Heart left ventricle (tissue), 16 donors: ENCODE measurements at places on chromosomes 2 and 18. TPM values are rescaled to one million over a fixed set of nuclear protein-coding genes. Genes with fewer than 3 reads are reported as not detected.

POTEI gene
- polyA plus RNA-seq, result not detected

ACMSD gene
- polyA plus RNA-seq, result not detected

FOXD4L1 gene
- 0.10 TPM for polyA plus RNA-seq

POLR1B gene
- 3.3 TPM for polyA plus RNA-seq

DNA sequence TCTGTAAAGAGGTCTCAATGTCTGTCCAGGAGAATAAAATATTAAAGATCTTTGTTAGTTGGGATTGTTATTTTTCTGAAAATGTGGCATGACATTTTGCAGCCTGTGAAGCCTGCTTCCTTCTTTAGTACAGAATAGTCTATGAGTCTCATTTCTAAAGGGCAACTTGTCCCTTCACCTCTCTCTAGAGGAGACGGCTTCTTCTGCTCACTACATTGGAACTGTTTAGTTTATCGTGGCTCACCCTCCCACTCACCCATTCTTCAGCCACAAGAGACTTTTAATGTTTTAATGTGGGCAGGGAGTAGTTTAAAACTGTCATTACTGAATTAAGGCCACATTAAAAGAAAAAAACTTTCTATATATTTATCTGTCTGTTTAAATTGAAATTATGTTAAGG, 161.0 kb downstream of the BARD1 start:
- no peaks in the 10 kb centered on the region for H3K36me3 ChIP-seq
- no peaks in the 10 kb centered on the region for H3K4me1 ChIP-seq
- no peaks in the 10 kb centered on the region for H3K27me3 ChIP-seq
- no peak overlapping the region for H3K4me3 ChIP-seq
- no peak overlapping the region for H3K27ac ChIP-seq

DNA sequence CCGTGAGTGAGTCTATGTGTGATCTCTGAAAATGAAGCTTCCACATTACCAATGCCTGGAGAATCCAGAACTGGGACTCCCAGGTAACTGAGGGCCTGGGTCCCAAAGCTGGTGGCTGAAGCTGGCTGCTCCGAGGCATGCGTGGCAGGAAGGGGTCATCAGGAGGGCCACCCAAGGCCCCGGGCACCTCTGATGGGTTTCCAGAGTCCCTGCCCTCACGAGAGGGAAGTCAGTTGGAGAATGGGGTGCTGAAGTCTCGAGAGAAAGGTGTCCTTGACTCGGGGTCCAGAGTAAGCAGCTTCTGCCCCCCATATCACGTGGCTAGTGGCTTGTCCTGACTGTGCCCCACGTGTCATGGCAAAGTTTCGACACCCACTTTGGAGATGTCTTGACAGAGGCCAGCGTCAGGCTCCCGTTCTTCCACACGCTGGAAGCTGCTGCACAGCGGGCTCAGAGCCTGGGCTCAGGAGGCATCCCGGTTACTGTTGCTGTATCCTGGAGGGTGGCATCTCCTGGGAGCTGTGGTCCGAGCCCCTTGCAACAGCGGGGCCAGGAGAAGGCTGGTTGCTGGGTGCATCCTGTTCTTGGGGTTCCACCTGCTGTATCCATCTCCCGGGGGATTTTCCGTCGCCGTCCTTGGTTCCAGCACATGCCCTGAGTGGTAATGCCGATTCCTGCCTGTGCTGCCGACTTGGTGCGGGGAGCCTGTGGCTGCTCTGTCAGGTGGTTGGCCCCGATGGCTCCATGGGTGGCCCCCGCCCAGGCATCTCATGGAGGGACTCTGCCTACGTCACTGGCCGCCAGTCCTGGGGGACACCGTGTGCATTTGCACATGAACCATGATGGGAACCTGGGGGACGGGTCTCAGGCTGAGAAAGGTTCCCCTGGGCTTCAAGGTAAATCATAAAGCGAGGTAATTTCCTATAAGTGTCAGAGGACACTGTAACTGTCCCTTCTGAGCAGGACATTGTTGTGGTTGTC, 183.3 kb upstream of the HDAC4 start:
- H3K27ac ChIP-seq, result no peak overlapping the region
- H3K4me1 ChIP-seq, result no peaks in the 10 kb centered on the region
- peaks cover 12% of the 10 kb centered on the region for H3K27me3 ChIP-seq
- no peak for DNase-seq
- no peaks in the 10 kb centered on the region for H3K36me3 ChIP-seq

- peaks cover 9% of the 10 kb centered on the region for H3K4me1 ChIP-seq
- no peaks in the 10 kb centered on the region for H3K36me3 ChIP-seq
- no peak for DNase-seq
- no peaks in the 10 kb centered on the region for H3K27me3 ChIP-seq
- H3K27ac ChIP-seq, result no peak overlapping the region
- H3K4me3 ChIP-seq, result no peak overlapping the region
Observed at GRCh38 chr2:112794841-112795240, 10.5 kb upstream of the IL1A start.

GRCh38 chr2:151718247-151718646, 16.0 kb downstream of the NEB start:
- no peak overlapping the region for H3K27ac ChIP-seq
- H3K36me3 ChIP-seq, result no peaks in the 10 kb centered on the region
- no peak for DNase-seq
- H3K27me3 ChIP-seq, result no peaks in the 10 kb centered on the region

GRCh38 chr2:196440413-196440812, 199.1 kb upstream of the CCDC150 start:
- DNase-seq, result no peak
- no peak overlapping the region for H3K27ac ChIP-seq
- peaks cover 7% of the 10 kb centered on the region for H3K4me1 ChIP-seq
- H3K4me3 ChIP-seq, result no peak overlapping the region

DNA sequence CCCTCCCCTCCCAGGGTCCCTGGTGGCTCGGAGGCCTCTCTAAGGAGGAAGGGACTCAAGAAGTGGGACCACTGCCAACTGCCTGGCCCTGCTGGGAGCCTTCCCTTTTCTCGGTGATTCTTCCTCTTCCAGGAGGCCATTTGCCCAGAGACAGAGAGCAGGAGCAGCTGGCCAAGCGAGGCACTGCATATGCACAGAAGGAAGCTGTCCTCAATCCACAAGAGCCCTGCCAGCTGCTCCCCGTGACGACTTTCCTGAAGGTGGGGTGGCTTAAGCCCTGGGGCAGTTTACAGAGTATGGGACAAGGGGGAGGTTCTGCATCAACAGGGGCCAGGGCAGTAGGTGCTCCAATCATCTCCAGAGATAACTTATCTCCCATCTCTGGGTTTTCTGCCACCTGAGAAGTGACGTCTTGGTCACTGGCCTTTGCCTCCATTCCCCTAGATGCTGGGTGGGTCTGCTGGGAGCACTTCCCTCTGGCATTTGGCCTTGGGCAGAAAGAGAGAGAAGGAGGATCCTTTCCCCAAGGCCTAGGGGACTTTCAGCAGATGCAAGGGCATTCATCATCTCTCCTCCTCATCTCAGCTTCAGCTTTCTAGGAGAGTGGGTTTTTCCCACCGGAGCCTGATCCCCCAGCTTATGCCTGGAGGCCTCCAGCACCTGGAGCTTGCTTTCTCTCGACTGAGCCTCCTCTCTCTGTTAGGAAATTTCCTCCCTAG, 28.5 kb downstream of the CIB4 start:
- H3K4me1 ChIP-seq, result peaks cover 15% of the 10 kb centered on the region
- H3K27me3 ChIP-seq, result peaks cover 3% of the 10 kb centered on the region
- peak; percentile 51 for DNase-seq
- no peaks in the 10 kb centered on the region for H3K36me3 ChIP-seq

DNA sequence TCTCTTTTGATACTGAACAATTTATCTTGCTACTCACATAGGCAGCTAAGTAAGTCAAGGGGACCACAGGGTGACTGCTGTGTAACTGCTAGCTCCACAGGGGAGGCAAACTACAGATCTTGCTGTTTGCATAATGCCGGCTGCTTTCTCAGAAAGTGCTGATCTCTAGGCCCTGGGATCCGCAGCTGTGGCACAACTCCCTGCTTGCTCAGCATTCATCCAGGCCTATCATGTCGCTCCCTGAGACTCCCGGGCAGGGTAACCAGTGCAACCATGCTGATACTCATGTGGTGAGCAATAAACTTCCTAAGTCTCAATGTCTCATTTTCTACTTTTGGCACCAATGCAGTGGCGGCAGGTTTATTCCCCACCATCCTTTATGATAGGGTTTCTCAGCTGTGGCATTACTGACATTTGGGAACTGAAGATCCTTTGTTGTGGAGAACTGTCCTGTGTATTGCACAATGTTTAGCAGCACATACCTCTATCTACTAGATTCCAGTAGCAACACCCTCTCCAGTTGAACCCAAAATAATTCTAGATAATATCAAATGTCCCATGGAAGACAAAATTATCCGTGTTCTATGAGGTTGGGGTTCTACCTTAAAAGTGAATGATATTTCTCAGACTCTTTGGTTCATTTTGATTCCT, 1101.3 kb downstream of the LRP1B start:
- no peaks in the 10 kb centered on the region for H3K27me3 ChIP-seq
- no peak overlapping the region for H3K27ac ChIP-seq
- DNase-seq, result no peak
- H3K36me3 ChIP-seq, result no peaks in the 10 kb centered on the region
- no peak overlapping the region for H3K4me3 ChIP-seq

DNA sequence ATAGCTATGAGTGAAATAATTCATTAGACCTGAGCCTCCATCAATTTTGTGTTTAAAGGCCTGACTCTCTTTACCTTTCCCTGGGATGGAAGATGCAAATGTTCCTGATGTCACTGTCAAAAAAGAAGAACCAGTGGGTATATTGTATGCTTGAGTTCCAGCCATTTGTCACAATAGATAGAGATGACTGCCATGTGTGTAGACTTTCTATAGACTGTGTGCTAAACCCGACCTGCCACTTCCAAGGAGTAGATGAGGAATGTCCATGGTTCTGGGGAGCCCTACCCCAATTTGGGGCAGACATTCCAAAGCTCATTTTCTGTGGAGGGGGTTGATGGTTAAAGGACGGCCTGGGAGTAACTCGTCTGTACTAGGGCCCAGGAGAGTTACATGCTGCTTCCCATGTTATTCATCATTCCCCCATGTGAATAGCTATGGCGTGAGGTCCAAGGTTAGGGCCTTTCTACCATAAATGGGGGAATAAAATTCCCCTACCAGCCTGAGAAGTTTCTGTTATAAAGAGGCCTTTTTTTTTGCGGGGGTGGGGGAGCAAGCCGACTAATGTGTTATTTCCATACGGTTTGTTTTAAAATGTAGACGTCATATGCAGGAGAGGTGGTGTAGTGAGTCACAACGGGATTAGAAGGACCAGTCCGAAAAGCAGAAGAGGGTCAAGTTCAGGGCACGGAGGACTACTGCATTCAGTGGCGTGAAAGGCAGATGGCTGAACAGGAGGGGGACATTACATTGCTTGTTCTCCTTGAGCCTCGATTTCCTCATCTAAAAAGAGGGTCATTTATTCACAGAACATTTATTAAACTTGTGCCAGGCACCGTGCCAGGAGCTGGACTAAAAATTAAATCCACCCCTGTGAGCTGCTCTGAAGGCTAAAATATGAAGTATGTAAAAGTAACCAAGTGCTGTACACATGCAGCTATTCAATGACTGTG, 24.0 kb downstream of the IL1B start:
- H3K4me3 ChIP-seq, result no peak overlapping the region
- peak overlapping the region; percentile 21 for H3K27ac ChIP-seq
- DNase-seq, result no peak
- no peaks in the 10 kb centered on the region for H3K27me3 ChIP-seq
- no peaks in the 10 kb centered on the region for H3K4me1 ChIP-seq

GRCh38 chr2:55772109-55772980, 78.7 kb upstream of the PNPT1 start:
- H3K4me3 ChIP-seq, result no peak overlapping the region
- H3K27ac ChIP-seq, result no peak overlapping the region
- H3K27me3 ChIP-seq, result no peaks in the 10 kb centered on the region
- no peaks in the 10 kb centered on the region for H3K36me3 ChIP-seq
- no peaks in the 10 kb centered on the region for H3K4me1 ChIP-seq

DNA sequence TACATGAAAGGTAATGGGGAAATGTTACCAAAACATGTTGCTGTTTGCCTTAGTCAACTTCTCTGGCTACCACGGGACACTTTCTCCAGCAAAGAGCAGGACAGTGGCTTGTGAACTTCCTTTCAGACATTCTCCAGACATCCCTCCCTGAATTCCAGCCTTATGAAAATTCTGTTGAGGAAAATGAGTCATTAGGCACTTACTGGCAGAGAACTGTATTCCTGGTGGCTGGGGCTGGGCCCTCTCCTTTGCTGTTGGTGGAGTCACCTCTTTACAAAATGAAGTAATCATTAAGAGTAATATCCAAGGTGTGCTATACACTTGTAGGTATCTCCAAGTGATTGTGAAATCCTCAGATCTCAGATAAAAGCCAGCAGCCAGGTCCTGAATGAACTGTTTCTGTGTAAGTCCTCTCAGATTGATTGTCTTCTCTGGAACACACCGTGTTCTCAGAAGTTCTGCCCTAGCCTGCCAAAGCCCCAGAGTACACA, 1.3 kb upstream of the FAP start:
- no peaks in the 10 kb centered on the region for H3K27me3 ChIP-seq
- H3K36me3 ChIP-seq, result no peaks in the 10 kb centered on the region
- H3K4me1 ChIP-seq, result peaks cover 20% of the 10 kb centered on the region

DNA sequence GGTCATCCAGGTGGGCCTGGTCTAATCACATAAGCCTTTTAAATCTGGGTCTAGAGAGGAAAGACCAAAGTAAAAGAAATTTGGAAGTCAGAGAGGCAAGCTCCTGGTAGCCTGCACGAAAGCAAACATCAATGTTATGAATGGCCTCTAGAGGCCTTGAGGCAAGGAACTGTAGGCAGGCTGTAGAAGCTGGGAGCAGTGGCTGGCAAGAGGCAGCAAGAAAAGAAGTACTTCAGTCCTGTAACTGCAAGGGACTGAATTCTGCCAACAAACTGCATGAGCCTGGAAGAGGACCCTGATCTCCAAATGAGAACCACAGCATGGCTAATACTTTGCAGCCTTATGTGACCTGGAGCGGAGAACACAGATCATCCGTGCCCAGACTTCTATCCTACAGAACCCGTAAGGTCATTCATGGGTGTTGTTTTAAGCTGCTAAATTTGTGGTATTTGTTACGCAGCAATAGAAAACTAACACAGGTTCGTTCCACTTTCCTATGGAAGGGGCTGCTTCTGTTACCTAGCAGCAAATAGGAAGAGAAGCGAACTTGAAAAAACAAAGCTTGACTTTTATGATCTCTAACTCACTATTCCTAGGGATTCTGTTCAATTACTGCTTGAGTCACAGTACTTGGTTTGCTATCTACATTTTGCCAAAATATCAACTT, 1.2 kb downstream of the IMMT start:
- no peaks in the 10 kb centered on the region for H3K27me3 ChIP-seq
- H3K4me1 ChIP-seq, result peaks cover 65% of the 10 kb centered on the region
- no peak for DNase-seq
- peak overlapping the region; percentile 99 for H3K27ac ChIP-seq
- no peaks in the 10 kb centered on the region for H3K36me3 ChIP-seq
- H3K4me3 ChIP-seq, result peak overlapping the region; percentile 81

DNA sequence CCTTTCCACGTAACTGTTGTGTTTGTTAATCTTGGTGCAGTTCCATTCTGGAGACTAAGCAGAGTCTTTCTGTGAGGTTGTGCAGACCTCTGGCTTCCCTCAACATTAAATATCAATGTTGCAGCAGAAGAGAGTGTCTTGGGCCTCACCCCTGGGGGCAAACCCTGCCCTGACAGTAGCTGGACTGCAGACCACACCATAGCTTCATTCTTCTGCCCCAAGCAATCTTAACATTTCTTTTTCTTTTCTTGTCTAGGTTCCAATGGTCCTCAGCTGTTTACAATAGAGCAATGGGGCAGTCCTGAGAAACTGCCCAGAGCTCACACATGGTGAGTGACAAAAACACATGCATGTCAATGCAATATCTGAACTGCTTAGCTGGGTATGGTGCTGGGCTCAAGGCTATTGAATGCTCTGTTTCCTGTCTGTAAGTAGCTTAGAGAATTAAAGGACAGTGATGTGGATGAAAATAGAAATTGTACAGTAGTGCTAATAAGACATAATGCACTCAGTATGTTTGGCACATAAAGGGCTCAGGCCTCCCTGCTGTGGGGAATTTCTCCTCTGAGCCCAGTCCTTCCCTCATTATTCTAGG, 237.6 kb downstream of the ALPK2 start:
- H3K4me1 ChIP-seq, result no peaks in the 10 kb centered on the region
- H3K27ac ChIP-seq, result no peak overlapping the region
- no peak for DNase-seq
- peaks cover 80% of the 10 kb centered on the region for H3K36me3 ChIP-seq
